ENCODE measurements at places on chromosomes 12 and 14.

DNA sequence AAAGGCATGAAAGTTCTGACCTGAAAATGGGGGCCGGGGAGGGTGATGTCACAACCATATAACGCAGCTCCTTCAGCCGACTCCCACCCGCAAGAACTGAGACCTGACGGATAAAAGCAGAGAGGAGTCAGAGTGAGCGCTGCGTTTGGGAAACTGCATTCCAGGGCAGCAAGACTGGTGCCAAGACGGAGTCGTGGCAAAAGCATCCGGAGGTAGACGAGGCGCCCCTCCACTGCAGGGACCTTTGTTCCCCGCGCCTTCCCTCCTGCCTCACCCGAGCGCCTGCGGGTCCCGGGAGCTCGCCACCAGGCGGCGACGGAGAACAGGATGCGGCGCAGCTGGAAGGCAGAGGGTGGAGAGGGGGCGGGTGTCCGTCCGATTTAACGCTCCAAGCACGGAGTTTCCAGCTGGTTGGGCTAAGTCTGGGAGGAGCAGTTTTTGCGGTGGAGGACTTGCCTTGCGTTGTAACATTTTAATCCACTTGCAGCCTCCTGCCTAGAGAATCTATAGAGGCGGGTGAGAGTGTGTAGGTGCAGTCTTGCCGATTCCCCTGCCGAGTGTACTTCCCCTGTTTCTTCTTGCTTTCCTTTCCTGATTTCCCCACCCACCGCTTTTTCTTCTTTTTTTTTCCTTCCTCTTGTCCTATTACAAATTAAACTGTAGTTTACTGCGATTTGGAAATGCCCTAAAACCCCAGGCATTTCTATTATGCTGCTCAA is 1.2 kb upstream of the CPNE8 start:
- DNase-seq: peak; percentile 35

GRCh38 chr12:98763656-98764055 is 118.6 kb downstream of the APAF1 start:
- DNase-seq: no peak

DNA sequence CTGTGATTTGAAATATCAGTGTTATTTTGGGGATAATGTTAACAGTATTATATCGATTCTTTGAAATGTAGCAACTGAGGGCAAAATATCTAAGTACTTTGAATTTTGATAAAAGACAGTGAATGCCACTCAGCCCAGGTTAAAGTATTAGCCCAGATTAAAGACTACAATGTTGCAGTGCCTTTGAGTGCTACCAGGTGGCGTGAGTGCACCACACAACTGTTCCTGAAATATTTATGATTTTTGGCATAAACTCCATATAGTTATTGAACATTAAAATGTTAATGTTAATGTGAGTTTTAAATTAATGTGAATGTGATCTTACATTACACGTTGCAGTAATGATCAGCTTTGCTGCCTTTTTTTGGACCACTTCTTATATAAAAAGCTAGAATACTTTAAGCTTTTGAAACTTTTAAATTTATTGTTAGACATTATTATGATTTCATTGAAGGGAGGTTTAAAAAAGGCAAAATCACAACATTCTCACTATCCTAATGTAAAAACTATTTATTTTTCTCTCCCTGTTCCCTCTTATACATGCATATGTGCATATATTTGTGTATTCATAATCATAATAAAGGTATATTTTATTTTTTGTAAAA is 22.5 kb downstream of the MRPS35 start:
- peak; percentile 36 for DNase-seq

DNA sequence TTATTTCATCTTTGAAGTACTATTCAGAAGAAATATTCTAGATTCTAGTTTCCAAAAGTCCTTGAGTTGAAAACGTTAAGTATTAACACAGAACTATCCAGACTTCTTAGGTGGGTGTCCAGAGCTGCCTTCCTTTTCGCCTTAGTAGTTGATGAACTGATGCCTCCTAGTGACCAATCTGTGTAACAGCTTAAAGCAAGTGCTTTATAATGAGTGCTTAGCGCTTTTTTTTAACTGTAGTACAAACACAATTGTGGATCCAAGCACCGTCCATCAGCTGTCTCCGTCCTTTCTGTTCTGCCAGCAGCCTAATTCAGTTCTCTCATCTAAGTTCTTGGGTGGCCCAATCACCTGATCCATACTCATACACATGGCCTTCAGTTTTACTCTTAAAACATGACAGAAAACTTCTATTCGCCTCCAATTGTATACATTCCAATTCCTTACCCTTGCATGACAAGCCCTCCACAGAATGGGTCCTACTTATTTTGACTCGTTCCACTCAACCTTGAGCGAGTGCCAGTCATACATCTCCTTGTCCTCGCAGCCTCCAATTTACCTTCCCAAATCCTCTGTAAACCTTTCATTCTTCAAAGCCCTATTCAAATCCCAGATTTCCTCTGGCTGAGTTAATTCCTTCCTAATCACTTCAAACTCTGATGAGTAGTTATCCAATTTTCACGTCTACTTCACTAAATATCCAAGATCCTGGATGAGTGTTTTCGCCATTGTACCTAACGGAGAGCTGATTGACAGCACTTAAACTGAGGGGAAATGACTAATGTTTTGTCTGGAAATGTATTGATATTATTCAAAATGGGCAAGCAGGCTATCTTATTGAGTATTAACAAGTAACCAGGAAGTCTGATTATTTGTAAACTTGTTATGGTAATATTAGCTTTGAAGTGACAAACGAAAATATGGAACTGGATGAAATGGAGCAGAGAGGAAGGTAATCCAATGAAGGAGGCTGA is 5.8 kb upstream of the PHLDA1 start:
- DNase-seq: no peak

DNA sequence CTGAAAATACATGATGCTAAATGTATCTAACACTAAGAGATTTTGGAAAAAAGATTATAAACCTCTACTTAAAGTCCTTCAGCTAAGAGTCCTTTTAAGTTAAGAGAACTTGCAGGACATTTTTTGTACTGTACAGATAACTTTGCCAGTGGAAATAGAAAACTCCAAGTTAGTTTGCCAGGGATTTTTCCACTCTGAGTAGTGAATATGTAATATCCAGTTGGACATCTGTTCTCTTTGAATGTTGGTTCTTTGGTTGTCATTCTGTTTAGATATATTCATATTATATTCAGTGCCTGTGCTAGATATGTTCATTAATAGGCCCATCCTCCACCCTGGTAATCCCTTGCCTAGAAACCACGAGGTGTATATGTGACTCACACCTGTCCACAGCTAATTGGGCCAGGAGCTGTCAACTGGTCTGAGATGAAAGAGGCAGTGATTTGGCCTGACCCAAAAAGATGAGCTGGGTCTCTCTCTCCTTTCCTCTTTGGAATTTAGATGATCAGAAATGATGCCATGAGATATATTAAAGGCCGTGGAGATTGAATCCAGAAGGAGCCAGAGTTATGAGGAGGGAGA is 261.0 kb upstream of the LRIG3 start:
- DNase-seq: no peak

DNA sequence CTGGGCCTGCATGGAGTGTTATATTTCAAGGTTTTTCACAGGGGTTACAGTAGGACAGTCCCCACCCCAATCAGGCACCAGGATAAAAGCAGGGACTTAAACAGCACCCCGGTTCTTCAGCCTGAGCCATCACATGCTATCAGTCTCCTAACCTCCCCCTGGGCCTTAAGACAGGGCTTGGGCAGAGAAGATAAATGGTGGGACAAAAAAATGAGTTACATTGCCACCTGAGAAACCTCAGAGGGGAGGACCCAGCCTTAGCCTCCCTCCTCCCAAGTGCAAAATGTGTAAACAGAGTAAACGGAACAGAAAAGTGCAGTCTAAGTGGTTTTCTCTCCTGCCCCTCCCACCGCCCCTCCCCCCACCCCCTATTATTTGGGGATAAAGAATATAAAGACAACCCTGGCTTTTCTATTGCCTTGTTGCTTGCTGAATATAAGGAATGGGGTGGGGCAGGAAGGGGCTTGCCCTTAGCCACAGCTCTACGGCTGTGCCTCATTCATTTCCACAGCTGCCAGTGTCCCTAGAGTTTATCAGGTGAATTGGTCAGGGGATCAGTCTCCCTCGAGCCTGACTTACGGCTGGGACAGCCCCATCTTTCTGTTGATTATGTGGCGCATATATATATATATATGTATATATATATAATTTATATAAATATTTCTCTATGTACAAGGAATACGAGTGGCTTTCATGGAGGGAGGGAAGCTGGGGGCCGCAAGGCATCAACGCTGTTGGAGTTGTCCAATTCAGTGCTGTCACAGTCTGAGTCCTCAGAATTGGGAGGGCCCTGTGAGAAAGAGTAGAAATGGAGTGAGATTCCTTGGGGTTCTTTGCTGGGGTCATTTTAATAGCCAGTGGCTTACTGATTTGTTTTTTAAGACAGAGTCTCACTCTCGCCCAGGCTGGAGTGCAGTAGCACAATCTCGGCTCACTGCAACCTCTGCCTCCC is 18.5 kb downstream of the MAP3K12 start:
- DNase-seq: no peak

DNA sequence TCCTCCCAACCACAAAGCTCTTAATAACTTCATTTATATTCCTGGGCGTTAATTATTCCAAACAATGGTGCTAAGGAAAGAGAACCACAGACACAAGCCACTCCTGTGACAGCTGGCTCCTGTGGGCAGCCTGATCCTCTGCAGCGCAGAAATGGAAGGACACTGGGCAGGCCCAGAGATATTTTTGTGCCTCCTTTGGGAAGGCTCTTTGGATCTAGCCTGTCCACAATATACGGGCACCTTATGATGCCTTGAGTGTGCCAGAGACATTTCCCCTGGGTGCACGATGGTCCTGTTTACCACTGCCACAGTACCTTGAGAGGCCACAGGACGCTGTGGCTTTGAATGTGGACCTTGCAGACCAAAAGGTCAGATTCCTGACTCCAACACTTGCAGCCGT is 2.1 kb downstream of the ASB2 start:
- DNase-seq: no peak

- no peak for DNase-seq
These were observed 348.0 kb downstream of the SEC23A start for GRCh38 chr14:38755036-38755435.

DNA sequence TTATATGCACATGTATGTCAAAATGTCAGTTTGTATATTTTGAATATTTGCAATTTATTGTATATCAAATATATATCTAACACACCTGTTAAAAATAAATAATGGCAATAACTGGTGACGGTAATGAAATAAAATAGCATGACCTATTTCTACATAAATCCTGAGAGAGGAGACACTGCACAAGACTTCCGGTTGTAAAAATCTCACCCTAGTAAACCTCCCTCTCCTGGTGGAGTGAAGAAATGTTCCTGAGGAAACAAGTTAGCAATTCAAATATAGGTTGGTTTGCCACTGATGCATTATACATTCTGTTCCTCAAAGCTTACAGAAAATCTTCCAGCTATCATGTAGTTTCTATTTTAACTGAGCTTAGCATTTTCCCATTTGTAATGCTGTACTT is 166.1 kb upstream of the SYT10 start:
- no peak for DNase-seq

- no peak for DNase-seq
These were observed 48.1 kb downstream of the KDM2B start for GRCh38 chr12:121532503-121533393.

DNA sequence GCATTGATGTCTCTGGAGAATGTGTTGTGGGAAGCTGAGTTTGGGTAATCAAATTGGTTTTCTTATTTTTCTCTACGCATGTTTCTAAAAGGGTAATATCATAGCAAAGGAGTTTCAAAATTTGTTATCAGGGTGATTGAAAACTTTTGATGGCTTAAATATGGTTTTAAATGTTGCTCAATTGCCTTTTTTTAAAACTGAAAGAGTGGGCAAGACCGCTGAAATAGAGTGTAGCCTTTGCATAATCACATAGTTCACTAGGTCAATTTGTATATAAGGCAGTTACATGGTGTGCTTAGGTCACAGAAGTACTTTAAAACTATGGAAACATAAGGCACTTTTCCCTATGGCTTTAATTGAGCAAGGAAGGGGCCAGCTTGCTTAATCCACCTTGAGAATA is 167.4 kb downstream of the SNAPC1 start:
- no peak for DNase-seq

DNA sequence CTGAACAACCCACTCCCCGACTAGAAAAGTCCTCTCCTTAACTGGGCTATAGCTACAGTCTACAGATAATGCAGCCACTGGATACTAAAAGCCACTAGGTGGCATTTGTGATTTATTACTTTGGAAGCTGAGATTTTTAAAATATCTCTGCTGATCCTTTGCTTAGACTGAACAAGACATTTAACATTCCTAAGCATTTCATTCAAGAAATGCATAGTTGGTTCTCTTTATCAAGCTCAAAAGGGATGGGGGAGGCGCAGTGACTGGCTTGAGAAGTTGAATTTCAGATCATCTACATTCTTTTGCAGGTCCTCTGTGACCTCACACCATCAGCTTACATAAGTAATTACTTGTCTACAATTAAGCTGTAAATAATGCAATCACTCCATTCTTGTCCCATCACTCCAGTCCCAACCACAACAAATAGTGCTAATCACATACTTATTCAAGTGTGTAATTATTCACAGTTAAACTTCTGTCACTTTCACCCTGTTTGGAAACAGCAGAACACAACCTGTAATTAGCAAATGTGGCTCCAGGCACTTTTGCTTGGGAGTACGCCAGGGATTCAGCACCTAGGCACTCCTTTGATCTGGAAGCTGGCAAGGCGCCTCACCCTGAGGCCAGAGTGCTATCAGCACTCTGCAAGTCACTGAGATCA is 203.6 kb downstream of the NOVA1 start:
- no peak for DNase-seq

GRCh38 chr12:55619354-55620138 is 17.1 kb upstream of the OR10P1 start:
- DNase-seq: peak; percentile 40

GRCh38 chr12:81162391-81163136 is 84.7 kb downstream of the ACSS3 start:
- DNase-seq: no peak

DNA sequence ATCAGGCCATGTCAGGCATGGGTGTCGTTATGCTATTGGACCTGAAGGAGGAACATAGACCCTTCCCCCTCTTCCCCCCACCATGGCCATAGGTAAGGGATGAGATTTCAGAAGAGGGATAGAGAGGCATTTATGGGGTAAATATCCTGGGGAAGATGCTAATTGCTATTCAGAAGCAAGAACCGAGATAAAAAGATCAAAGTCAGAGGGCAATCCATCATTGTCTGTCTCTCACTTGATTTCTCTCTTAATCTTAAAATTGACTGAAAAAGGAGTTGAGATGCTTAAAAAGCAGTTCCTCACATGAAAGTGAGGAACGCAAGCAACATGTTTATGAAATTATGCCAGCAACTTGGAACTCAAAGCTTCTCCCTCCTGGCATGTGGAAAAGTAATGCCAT is 212.0 kb downstream of the RPAP3 start:
- no peak for DNase-seq

Data from GM18507 (cell line).